Right renal pelvis (tissue), 4 donors: ENCODE measurements at places on chromosomes 4 and X. TPM values are rescaled to one million over a fixed set of nuclear protein-coding genes. Genes with fewer than 3 reads are reported as not detected.

AKAP4 gene
- polyA plus RNA-seq: 0.14 TPM

GPC4 gene
- 25.2 TPM for polyA plus RNA-seq

SLITRK4 gene
- polyA plus RNA-seq: 14.3 TPM

USP17L10 gene
- polyA plus RNA-seq: not detected

IQSEC2 gene
- polyA plus RNA-seq: 16.3 TPM

CSAG2 gene
- polyA plus RNA-seq: not detected

NDNF gene
- polyA plus RNA-seq: 68.1 TPM

PYURF gene
- 124 TPM for polyA plus RNA-seq

STK32B gene
- polyA plus RNA-seq: 13.5 TPM

DNA sequence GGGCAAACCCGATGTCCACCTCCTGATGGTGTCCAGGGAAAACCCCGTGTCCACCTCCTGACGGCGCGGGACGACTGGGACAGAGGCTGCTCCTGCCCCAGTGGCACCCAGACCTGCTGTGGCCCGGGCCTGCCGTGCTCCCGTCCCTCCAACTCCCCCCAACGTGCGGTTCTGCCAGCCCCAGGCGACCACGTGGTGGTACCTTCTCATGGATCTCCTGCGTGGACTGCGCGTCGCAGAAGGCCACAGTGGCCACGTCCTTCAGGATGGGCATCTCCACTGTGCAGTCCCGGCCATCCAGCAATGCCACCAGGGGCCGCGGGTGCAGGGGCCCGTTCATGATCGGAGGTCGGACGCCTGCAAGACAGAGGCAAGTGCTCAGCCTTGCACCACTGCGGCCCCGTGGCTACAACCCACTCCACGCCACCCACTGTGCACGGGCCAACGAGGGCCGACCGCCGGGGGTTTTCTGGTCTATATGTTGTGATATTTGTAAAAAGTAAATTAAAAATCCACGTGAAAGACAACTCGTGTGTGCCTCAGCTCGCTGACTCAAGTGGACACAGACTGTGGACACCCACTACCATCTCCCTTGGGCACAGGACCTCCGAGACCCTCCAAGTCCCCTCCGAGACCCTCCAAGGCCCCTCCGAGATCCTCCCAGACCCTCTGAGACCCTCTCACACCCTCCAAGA lies 10.8 kb downstream of the CTBP1 start:
- no peak for DNase-seq

DNA sequence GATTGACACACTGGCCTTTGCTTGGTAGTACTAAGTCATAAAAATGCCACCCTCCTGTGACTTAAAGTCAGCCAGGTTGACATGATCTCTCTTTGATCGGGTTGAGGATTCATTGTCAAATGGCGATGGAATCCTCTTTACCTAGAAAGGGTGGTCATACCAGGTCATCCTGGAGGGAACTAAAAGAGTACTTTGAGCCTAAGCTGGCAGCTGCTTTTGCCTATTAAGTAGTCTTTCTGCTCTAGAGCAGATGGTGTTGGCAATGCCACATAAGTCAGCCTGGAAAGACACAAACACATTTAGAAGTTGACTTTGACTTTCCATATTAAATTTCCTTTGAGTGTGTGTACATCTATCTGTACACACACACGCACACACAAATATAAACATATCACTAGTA lies 39.2 kb upstream of the C4orf54 start:
- DNase-seq: no peak

GRCh38 chrX:150365051-150365989 lies 2.2 kb downstream of the MAMLD1 start:
- no peak for DNase-seq

DNA sequence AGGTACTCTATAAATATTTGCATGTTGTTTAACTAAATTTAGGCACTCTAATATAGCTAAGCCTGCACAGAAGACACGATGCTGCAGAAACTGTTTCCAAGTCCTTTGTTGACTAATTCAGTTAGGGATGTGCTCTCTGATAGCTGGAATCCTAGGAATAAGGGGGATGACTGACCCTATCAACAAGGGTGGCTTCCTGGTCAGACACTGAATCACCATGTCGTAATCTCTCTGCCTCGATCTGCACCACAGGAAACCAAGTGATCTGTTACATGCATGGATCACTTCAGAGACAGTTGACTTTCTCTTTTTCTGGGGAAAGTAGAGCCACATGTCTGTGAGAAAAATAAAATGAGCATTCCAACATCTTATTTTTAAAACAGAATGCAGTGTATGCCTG lies 169.1 kb downstream of the GUCY2F start:
- no peak for DNase-seq

DNA sequence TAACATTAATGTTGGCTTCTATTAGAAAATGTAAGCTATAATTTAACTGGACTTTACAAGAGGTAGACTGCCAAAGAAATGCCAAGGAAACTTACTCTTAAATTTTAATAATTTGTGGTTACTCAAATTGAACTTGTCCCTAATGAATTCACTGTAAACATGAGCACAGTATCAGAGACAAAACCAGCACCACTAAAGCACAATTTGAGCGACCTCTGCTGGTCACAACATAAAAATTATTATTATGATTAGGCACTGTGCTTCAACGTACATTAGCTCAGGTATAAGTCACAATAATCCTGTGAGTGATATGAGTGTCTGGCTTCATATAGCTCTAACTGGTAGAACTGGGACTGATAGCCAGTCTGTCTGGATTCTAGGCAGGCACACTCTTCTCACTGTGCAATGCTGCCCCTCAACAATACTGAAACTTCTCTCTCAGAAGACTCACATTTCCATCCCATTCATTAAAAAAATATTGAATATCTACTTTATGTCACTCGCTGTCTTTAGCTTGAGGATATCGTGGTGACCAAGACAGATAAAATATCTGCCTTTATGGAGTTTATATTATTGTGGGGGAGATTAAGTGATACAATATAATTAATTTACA lies 8.0 kb downstream of the NUDT6 start:
- no peak for DNase-seq

DNA sequence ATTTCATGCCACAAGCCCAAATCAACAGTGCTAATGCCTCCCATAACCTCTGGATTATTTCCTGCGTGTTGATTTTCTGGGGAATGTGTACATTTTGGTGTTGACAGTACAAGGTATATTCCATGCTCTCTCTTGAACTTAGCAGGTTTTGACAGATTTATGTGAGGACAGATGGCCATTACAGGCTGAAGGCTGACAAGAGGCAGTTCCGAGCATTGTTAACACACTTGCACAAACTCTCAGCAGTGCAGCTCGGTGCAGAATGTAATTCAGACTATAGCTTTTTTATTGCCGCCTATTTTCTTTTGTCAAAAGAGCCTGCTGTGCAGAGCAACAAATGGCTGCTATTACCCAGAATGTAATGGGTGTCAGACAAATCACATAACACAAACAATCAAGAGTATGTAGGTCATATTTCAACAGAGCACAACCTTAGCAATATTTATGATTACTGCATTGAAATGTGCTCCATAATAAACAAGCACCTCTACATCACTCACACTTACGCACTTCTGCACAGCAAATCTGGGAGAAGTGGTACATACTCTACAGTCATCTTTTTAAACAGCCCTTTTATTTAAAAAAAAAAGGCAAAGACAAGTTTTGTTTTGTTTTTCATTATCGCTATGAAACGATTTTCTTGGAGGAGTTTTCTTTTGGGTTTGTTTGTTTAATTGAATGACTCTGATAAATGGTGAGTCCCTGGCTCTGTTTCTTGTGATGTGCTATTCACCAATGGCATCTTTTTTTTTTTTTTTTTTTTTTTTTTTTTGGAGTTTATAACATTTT lies 71.6 kb downstream of the PPARGC1A start:
- no peak for DNase-seq

GRCh38 chr4:113444386-113444785 lies 317.2 kb downstream of the CAMK2D start:
- DNase-seq: no peak

GRCh38 chr4:179007755-179008154 lies 1565.5 kb upstream of the AGA start:
- no peak for DNase-seq

GRCh38 chr4:141389649-141390048 lies 169.0 kb downstream of the ZNF330 start:
- DNase-seq: no peak

- no peak for DNase-seq
These were observed 573.6 kb downstream of the PPP4R3C start for GRCh38 chrX:26889574-26889973.

- DNase-seq: no peak
These were observed 34.4 kb upstream of the BEND2 start for GRCh38 chrX:18255059-18255458.

DNA sequence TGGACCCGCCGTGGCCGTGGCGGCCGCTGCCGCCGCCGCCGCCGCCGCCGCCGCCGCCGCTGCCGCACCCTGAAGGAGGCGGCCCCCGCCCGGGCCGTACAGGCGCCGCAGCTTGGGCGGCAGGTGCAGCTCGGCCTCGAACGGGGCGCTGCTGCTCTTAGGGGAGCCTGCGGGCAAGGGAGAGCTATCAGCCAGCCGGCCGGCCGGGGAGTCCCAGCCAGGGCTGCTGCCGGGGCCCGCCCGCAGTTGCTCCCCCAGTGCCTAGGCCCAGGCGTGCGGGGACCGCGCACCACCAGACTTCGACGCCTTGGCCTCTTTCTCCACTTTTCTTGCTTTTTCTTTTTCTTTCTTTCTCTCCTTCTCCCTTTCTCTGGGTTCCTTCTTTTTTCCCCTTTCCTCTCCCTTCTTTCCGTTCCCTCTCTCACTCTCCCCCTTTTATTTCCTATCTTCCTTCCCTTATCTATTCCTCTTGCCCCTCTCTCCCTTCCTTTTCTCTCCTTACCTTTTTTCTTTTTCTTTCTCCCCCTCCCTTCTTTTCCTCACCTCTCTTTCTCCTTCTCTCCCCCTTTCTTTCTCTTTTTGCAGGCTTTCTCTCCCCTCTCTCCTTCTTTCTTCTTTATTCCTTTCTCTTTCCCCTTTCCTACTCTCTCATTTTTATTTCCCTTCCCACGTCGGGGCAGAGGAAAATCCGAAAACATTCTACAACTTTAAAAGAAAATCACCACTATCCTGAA lies 2.0 kb downstream of the ARX start:
- no peak for DNase-seq

- DNase-seq: no peak
These were observed 7.9 kb downstream of the ARSD start for GRCh38 chrX:2921193-2921592.

DNA sequence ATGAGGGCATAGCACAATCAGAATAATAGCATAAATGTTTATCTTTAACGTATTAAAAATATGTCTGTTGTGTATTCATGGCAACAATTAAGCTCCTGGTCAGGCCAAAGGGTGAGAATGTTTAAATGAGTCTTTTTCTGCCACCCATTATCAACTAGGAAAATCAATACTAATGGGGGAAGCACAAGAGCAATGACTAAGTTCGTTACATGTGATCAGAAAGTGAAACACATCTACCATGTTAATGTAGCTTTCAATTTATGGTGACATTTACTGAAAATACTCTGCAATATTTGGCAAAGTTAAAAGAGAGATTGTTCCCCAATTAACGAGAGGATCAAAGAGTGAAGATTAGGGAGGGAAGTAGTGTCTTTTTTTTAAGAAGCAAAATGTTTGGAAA lies 143.7 kb downstream of the NAA11 start:
- no peak for DNase-seq

- no peak for DNase-seq
These were observed 84.1 kb downstream of the NHS start for GRCh38 chrX:17459008-17459611.

- DNase-seq: peak; percentile 87
These were observed at the start of gene KDM6A for GRCh38 chrX:44872821-44873414. Gene KDM6A (plus strand): TSS chrX:44873188. CDS start chrX:44873552, 364 bp downstream.

GRCh38 chr4:36360755-36361154 lies 79.3 kb downstream of the DTHD1 start:
- no peak for DNase-seq

- DNase-seq: no peak
These were observed 2.6 kb upstream of the BEX1 start for GRCh38 chrX:103066606-103067005.

- DNase-seq: no peak
These were observed 230.8 kb downstream of the INPP4B start for GRCh38 chr4:142615324-142615665.

DNA sequence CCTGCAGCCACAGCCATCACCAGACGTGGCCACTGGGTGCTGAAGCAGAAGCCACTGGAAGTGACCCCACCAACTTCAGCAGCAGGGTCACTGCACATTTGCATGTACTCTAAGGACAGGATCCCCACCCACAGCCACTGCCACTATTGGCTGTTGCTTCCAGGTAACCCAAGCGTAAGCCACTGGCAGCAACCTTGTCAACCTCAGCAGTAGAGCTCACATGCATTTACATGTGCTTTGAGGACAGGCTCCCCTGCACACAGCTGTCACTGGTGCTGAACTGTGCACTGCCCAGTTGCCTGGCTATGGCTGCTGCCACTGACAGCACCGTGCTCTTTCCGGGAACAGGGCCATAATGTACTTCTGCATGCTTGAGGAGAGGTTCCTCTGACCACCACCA lies 332.4 kb upstream of the DMD start:
- no peak for DNase-seq

DNA sequence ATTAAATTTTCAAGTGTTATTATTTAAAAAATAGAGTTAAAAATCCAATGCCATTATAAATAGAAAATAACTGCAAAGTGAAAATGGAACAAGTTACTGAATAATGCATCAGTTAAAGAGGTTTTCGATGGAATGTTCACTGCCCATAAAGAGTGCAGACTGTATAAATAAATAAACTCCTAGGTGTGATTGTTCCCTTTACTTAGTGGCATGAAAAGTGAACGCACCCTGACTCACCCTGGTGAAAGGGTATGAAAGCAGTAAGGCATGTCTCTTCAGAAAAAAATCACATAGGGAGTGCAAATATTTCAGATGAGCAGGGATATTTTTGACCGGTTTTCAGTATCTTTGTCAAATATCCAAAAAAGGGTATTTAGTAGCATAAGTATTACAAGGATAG lies 387.8 kb downstream of the DCAF12L2 start:
- DNase-seq: no peak

DNA sequence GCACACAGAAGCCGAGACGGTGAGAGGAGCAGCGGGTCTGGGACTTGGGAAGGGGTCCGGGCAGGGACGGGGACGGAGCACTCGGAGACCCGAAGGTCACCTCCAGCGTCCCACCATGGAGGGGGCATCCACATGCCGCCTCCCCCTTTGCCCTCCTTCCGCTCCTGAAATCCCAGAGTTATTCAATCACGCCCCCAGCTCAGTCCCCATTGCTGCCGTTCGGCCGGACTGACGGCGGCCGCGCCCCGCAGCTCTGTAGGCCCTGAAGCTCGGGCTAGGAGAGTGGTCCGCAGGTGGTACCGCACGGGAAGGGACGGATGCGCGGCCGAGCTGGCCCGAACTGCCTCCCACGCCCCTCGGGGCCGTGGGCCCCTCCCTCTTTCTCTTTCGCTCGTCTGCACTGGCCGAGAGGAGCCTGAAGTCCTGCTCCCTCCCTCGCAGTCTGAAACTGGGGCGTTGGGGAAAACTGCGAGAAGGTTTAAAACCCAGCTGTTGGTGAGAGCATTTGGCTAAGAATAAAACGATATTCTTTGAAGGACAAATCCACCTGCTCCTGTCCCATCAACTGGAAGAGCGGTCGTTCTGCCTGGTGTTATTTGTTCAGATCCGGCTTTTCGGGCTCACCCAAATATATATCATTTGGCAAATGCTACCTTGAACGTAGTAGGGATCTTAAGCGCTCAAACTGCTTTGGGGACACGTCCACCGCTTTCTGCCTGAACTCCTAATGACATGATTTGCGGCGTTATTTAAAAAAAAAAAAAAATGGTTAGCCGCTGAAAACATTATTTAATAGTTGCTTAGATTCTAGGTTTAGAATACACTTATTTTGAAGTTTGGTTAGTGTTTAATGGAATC lies 719 bp downstream of the USO1 start:
- DNase-seq: peak; percentile 61
